ENCODE measurements at places on chromosomes 4 and X. TPM values are rescaled to one million over a fixed set of nuclear protein-coding genes. Genes with fewer than 3 reads are reported as not detected.

Gene PLP1
- total RNA-seq, result not detected

Gene EDA2R
- total RNA-seq, result 0.60 TPM

DNA sequence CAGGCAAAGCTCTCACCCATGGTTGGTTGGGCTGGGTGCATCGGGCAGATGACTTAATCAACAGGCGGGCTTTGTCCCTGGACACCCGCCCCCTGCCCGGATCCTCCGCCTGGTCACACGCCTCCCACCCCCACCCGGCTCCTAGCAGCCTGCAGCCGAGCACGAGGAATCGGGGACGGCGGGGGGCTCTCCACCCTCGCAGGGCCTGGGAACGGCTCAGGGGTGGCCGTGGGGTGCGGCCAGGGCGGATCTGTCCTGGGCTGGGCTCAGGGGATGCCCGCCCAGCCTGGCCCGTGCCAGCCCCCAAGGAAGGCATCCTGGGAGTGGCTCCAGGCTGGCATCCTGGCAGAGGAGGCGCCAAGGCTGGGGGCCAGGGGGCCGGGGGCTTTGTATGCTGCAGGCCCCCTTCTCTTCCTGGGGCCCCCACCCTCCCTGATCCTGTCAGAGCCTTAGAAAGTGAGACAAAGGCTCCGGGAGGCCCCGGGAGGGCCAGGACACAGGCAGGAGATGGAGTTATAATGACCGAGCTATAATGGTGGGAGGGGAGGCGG is 32.5 kb upstream of the FGFR3 start:
- DNase-seq, result no peak

Gene CLDN34
- 0.20 TPM for total RNA-seq

DNA sequence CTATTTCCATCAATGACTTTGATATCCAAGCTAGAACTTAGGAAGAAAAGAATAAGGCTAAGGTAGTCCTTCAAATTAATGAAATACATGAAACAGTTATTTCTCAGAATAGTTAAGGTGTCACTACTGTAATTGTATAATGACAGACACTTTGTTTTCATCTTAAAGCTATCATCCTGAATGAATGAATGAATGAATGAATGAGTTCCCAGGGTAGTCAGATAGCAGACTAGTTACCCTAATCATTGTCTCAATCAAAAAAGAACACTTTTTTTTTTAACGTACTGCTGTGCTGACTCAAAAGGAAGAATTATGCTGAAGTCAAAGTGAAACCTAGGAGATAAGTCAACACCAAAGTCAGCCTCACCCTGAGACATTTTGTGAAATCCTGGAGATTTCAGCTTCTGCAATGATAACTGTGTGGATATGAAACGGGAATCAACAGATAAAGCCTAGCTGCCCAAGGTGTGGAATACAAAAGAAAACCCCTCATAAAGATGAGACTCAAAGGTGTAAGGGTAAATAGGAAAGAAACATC is 68.3 kb upstream of the CNKSR2 start:
- no peak for DNase-seq

GRCh38 chr4:179530958-179531357 is 2088.7 kb upstream of the AGA start:
- DNase-seq, result no peak

GRCh38 chr4:8558080-8558960 is 21.9 kb upstream of the GPR78 start:
- no peak for DNase-seq

- no peak for DNase-seq
These were observed 2.2 kb downstream of the NEXMIF start for GRCh38 chrX:74922922-74923543.

DNA sequence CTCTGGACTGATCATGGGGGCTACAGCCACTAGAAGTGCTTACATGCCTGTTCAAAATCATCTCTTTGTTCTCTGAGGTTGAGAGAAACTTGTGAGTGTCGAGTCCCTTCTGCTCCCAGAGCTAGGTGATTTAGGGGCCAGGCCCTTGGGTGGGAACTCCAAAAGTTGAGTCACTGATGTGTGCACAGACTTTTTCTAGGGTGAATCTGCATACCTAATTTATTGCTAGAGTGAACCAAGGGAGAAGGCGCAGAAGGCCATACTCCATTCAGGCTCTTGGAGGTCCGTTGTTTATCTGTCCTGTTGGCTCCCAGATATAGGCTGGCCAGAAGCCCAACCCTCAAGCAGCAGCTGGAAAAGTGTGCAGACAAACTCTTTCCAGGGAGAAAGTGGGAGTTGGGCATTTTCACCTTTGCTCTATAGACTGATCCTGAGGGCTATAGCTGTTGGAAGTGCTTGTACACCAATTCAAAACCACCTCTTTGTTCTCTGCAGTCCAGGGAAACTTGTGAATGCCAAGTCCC is 80.8 kb upstream of the ARX start:
- no peak for DNase-seq

DNA sequence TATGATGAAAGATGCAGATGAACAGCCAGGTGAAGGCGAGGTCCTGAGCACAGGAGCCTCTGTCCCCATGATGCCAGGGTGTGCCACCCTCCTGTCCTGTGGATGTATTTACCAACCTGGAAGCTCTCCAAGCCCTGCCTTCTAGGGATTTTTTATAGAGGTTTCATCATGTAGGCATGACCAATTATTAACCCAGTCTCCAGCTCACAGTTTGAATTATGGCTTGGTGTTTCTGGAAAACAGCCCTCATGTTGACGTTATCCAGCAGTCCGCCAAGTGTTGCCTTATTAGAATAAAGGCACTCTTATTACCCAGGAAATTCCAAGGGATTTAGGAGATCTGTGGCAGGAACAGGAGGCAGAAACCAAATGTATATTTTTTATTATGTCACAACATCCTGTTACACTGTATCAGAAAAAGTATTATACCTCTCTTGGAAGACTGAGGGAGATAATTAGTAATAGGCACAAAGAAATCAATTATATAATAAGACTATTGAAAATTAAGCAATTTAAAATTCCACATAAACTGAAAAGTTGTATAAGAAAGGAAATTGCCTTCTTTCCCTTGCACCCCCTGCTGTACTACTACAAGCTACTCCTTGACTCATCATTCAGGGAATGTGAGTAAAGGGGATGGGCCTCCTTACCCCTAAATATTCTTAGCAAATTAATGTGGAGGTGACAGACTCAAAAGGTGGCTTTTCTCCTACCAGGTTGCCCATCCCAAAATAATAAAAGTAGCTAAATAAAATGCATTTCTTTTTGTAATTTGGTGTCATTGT is 129.6 kb downstream of the ZNF330 start:
- peak; percentile 79 for DNase-seq

Gene CTAG1A
- not detected for total RNA-seq

- DNase-seq, result peak; percentile 74
These were observed 26.3 kb downstream of the CXCL1 start for GRCh38 chr4:73895201-73896175.
